ENCODE measurements at places on chromosomes 13 and 19.

- DNase-seq, result no peak
Observed at GRCh38 chr19:14139944-14140343, 3.6 kb upstream of the ASF1B start.

DNA sequence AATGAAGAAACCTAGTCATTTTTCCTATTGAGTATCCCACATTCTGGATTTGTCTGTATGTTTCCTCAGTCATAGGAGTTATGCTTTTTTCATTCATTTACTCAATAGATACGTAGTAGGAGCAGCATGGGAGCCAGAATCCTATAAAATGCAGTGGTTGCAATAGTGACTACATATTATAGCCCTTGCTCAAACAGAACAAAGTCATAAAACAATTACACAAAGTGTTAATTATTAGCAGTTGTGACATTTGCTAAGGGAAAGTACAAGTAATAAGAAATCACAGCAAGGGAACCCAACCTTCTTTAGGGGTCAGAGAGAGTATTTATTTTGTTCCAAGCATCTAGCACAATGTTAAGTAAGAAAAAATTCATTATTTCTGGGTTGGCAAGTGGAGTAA lies 27.7 kb upstream of the POU4F1 start:
- DNase-seq, result no peak

GRCh38 chr13:36124236-36124822 lies 6.9 kb downstream of the DCLK1 start:
- no peak for DNase-seq

DNA sequence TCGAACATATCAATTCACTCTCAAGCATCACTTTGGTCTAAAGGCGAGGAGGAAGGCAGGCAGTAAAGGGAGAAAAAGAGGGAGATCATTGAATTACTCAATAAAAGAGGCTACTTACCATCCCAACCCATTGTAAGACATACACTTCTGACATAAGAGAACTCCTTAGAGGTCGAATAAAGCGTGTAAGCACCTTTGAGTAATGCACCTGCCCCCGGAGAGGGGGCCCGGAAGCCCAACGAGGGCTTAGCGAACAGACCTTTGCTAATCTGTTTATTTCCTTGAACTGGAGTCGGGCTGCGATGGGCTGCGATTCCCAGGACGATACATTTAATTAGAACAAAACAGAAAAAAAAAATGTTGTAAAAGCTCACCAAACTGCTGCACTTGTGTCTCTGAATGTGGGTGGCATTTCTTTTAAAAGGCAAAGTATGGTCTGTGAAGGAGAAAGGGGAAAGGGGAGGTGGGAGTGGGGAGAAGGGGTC lies 3.0 kb downstream of the ZC3H4 start:
- DNase-seq, result no peak

- DNase-seq, result no peak
Observed at GRCh38 chr13:46996316-46997030, 99.6 kb upstream of the HTR2A start.

DNA sequence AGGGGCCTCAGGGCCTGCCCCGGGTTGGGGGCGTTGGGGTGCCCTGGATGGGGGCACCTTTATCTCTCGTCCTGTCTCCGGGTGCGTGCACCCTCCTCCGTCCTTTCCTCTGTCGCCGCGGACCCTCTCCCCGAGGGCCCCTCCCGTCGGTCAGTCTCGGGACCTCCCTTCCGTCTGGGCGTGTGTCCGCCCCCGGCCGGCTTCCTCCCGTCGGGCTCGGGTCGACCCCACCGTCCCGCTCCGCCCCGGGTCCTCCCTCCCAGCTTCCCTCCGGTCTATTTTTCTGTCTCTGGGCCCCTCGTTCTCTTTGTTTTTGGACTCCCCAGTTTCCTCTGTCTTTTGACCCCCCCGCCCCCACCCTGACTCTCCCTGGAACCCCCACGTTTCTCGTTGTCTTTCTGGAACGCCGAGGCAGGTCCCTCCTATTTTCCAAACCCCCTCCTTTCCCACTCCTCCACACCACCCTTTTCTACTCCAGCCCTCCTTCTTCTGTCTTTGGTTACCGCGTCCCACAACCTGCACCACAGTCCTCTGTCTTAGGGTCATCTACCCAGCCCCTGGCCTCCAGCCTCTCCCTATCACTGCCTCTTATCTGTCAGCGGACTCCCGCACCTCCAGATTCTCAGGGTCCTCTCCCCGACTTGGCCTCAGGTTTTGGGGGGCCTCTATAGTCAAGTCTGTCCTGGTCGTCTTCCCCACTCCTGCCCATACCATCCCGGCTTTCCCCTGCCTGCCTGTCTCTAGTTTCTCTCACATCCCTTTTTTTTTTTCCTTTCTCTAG lies 757 bp downstream of the EGLN2 start:
- DNase-seq, result no peak

DNA sequence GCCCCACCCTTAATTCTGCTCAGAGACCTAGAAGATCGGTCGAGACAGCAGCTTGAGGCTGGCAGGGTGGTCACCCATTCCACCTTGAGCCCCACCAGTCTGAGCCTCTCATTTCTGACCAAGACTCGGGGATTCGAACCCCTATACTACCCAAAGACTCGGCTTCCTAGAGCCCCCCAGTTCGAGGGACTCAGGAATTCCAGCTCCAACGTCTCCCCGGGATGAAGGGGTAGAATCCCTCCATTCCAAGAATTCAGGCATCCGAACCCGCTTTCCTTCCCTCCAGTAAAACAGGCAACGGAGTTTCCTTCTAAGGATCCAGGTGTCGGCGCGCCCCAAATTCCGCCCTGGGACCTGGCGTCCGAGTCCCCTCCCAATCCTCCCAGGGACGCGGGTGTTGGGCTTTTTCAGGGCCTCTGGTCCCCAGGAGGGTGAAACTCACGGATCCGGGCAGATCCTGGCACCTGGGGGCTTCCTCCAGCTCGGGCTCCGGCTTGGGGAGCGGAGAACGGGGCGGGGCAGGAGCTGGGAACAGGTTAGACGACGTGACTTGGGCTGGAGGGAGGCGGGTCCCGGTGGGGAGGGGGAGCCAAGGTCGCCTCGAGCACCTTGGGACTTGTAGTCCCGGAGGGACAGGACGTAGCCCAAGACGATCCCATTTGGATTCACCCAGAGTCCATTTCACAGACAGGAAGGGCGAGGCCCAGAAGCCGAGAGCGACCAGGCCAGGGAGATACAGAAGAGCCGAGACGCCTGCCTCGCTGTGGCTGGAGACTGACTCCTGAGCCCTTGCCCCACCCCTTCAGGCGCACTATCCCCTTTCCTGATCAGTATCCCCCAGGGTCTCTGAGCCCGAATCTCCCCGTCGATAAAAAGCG lies at the start of gene PPP1R13L:
Gene PPP1R13L (minus strand): TSS at position 513 of the 878 bp plus-strand sequence. CDS start 6,751 bp downstream, outside the sequence.
- peak; percentile 90 for DNase-seq

- no peak for DNase-seq
Observed at GRCh38 chr19:17796013-17796837, 1.3 kb downstream of the B3GNT3 start.

- DNase-seq, result no peak
Observed at GRCh38 chr19:10692673-10693264, 8.5 kb upstream of the QTRT1 start.

- DNase-seq, result no peak
Observed at GRCh38 chr13:61350341-61350740, 65.3 kb downstream of the PCDH20 start.

DNA sequence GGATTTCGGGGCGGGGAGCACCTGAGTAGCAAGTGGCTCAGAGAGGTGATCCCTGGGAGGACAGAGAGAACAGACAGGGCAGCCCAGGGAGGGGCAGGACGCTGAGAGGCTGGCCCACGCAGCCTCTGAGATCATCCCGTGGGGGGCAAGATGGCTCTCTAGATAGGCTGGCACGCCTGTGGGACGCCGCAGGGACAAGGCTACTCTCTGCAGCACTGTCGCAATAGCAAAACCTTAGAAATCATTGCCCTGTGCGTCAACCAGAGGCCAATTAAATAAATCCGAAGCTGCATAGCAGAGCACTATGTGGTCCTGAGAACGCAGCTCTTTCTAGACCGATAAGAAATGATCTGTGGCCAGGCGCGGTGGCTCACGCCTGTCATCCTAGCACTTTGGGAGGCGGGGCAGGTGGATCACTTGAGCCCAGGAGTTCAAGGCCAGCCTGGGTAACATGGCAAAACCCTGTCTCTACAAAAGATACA lies 5.1 kb downstream of the PEX11G start:
- no peak for DNase-seq

DNA sequence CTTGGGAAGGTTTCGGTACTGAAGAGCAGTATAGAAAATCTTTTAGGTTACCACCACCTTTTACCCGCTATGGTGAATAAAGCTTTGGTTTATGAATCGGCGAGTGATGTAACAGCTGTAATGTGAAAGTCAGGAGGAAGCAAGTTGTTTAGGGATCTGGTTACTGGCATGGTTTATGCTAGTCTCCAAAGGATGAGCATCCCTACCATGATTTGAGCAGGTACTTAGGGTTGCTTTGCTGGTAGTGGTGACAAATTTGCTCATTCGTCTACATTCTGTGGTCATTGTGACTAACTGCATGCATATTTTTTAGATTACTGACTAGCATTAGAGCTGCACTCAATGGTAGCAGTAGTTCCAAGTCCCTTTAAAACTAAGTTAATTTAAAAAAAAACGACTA lies 104.1 kb downstream of the FRY start:
- no peak for DNase-seq

DNA sequence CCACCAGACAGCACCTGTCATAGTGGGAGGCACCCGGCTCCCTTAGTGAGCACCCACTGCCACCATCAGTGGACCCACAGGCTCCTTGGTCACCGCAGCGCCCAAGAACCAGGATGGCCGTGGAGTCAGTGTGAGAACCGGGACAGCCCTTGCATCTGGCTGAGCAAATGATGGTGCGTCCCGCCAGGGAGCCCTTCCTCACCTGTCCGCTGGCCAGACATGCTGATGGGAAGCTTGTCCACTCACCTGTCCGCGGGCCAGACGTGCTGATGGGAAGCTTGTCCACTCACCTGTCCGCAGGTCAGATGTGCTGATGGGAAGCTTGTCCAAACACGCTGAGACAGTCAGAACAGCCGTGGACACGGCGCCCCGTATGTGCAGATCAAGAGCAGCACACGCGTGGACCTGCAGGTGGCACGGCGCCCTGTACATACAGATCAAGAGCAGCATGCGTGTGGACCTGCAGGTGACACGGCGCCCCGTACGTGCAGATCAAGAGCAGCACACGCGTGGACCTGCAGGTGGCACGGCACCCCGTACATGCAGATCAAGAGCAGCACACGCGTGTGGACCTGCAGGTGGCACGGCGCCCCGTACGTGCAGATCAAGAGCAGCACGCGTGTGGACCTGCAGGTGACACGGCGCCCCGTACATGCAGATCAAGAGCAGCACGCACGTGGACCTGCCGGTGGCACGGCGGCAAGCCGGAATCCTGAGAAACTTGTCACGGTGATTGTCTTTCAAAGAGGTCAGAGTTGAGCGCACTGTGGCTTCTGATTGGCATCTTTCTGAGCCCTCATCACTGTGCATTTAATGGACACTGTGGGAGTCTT lies 40.7 kb upstream of the DCUN1D2 start:
- no peak for DNase-seq

GRCh38 chr19:40666803-40667438 lies 23.5 kb downstream of the NUMBL start:
- no peak for DNase-seq

DNA sequence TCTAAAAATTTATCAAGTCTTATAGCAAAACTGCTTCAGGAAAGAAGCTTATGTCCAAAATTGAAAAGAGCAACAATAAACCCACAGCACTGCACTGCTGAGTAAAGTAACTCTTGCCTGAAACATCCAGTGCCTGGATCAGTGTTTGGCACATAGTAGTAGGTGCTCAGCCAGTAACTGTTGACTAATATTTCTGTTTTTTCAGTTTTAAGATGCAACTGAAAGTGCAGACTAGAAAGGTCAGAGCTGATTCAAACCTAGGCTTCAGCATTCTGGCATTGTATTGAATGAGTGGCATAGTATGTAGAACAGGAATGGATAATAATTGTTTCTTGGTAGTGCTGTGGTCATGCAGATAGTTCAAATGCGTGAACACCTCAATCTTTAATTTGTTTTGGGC lies 67.6 kb downstream of the UBL3 start:
- DNase-seq, result no peak

- DNase-seq, result no peak
Observed at GRCh38 chr19:30214651-30215051, 157.5 kb upstream of the ZNF536 start.

DNA sequence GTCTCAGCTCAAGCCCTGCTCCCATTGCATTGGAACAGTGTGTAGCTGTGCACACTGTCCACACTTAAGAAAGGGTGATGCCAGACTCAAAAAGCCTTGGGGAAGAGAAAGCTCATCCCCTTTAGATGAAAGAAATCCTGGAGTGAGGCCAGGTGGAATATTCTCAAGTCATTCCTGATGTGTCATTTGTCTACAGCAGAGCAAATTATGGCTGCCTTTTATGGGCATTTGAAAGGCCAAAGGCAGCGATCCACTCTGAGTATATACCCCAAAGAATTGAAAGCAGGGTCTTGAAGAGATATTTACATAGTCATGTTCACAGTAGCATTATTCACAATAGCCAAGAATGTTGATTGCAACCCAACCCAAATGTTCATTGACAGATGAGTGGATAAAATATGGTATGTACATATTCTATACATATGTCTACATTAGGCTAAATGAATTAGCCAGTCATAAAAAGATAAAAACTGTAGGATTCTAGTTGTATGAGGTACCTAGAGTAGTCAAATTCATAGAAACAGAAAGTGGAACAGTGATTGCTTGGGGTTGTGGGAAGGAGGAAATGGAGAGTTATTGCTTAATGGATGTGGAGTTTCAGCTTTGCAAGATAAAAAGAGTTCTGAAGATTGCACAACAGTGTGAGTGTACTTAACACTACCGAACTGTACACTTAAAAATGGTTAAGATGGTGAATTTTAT lies 214.9 kb downstream of the KCNRG start:
- no peak for DNase-seq

- no peak for DNase-seq
Observed at GRCh38 chr13:48801255-48801654, 147.5 kb downstream of the CYSLTR2 start.

GRCh38 chr13:43611281-43612273 lies 175.2 kb downstream of the ENOX1 start:
- DNase-seq, result no peak

GRCh38 chr13:33509642-33510229 lies 224.2 kb upstream of the STARD13 start:
- DNase-seq, result no peak

DNA sequence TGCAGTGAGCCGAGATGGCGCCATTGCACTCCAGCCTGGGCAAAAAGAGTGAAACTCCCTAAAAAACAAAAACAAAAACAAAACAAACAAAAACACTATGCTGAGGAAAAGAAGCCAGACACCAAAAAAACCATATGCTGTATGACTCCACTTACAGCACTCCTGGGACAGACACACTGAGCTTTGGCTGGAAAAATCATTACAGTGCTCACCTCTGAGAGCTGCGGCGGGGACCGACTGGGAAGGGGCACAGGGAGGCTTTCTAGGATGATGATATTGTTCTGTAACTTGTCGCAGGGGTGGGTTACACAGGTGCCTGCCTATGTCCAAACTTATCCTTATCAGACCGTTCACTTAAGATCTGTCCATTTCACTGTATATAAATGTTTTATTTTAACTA lies 7.8 kb downstream of the PNMA8A start:
- DNase-seq, result no peak

GRCh38 chr13:111304041-111304544 lies 16.3 kb upstream of the TEX29 start:
- no peak for DNase-seq

- DNase-seq, result no peak
Observed at GRCh38 chr13:54187461-54187860, 1158.8 kb downstream of the OLFM4 start.

- DNase-seq, result peak; percentile 92
Observed at GRCh38 chr13:39105110-39105509, 66.9 kb downstream of the NHLRC3 start.

GRCh38 chr13:63005625-63006024 lies 1590.0 kb upstream of the PCDH20 start:
- no peak for DNase-seq

- no peak for DNase-seq
Observed at GRCh38 chr13:24870380-24870760, 106.4 kb downstream of the RNF17 start.

All from NCI-H748 treated with DMSO at 0.1 percent for 48 hours (cell line).